CD4-positive, alpha-beta T cell treated with Interleukin-10 for 1 hour (primary cell): ENCODE measurements at places on chromosomes 2 and 18.

DNA sequence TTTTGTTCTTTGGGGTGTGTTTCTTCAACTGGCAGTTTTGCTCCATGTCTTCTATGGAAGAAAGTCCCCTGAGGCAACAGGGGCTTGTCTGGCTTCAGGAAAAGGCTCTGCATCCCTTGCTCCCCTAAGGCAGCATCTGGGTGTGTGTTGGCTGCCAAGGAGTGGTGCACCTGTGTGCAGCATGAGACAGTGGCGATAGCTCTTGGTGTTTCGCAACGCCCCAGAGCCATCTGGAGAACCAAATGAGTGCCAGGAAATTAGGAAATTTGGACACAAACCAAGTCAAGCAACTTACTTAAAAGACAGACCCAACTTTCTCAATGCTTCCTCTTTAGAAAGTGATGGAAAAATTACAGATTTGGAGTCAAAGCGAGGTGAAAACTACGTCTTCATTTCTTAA is 1044.4 kb upstream of the CNTNAP5 start:
- DNase-seq, result no peak

GRCh38 chr2:174663550-174663949 is 65.9 kb upstream of the WIPF1 start:
- no peak for DNase-seq

- DNase-seq, result no peak
Observed at GRCh38 chr2:145845923-145846322, 1326.0 kb upstream of the ZEB2 start.

DNA sequence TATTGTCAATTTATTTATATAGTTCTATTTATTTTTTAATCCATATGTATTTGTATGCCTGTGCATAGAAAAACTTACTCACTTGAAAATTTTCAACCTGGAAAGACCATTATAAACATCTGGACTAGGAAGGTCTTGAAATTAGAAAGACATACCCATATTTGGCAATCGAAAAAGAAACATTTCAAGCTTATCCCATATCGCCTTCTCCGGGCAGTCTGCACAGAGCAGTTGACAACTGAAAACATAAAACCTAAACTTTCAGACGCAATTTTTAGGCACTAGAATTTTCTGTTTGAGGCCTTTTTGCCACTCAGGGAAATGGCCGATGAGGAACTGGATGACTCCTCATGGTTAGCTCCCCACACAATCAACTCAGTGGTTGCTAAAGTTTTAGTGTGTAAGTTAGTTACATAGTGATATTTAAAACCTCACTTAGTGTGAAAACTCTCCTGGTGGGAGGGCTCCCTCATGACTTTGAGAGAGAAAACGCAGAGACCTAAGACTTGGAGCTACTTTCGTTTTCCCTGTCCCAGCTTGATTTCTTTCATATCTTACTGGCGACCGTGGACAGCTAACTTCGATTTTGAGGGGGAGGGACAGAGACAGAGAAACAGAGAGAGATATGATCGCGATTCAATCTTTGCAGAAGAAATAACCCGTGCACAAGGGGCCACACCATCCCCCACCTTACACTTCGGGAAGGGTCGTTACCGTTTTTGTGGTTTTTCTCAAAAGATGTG is 3.2 kb upstream of the HOXD12 start:
- no peak for DNase-seq

DNA sequence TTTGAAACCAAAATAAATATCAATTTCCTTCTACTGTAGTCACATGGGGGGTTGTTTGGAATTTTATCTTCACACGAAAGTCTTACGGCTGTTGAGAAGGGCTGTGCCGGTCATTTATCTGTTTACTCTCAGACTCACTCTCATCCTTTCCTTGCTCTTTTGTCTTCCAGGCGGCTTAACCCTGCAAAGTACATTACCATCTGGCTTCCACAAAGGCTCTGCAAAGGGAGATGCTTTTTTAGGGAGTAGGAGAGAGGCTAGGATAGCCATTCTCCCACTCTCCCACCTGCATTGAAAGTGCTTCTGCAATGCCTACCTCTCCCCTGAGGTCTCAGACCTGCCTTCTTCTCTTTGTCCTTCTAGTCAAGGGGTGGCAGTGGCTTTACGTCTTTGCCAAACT is 247.6 kb downstream of the MEIS1 start:
- no peak for DNase-seq

- DNase-seq, result no peak
Observed at GRCh38 chr2:162069267-162069903, 4.6 kb downstream of the DPP4 start.

DNA sequence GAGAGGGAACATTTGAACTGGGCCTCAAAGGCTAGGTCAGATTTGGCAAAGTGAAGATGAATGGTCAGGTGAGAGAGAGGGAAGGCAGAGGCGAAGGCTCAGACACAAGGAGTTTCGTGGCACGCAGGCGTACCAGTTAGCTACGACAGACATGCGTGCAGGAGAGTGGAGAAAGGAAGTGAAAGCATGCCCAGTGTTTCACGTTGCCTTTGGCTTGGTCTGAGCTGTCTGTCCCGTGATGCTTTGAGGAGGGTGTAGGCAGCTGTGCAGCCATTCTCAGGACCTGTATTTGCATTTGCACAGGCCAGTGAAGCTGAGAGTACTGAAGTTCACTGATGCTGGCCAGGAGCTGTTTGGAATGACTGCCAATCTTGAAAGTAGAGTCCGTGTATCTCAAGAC is 69.5 kb downstream of the HNRNPLL start:
- no peak for DNase-seq

DNA sequence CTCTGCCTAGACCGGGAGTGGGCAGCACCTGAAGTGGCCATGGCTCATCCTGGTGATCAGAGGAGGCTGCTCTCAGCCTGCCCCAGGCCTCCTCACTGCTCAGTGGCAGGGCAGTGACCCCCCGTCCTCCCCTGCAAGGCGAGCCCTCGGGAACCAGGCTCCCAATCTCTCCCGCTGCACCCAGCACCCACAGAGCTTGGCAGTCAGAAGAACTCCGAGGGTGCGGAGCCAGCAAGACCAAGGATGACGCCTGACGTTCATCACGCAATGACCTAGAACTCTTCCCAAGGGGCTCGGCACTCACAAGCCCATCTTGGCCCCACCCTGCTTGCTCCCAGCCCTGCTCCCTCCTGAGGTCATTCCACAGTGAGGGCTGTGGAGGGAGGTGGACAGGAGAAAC is 189.8 kb upstream of the SALL3 start:
- DNase-seq, result no peak

DNA sequence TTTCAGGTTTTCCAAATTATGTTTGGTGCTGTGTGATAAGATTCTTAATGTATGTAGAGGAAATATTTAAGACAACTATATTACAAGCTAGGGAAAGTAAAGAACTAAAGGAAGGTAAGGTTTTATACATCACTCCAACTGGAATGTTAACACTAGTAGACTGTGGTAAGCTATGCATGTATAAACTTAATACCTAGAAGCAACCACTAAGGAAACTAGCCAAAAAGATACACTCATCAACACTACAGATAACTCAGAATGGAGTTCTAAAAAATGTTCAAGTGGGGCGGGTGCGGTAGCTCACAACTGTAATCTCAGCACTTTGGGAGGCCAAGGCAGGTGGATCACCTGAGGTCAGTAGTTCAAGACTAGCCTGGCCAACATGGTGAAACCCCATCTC is 37.8 kb upstream of the MALL start:
- no peak for DNase-seq

DNA sequence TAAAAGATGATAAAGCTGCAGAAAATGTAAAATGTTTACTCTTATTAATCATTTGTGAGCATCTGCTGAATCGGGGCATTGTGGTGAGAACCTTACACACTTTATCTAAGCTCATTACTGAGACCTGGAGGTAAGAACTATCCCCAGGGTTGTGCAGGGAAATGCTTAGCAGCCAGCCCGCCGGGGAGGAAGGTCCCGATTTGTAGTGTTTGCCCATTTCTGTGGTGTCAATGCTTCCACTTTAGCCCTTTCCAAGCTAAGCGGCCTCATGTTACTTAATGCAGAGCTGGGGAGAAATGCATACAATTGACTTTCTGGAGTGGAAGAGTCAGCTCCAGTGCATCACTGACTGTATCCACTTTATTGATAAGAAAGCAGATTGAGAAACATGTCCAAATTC is 20.8 kb upstream of the KCNK3 start:
- DNase-seq, result no peak

- DNase-seq, result no peak
Observed at GRCh38 chr2:195538937-195539336, 118.1 kb upstream of the SLC39A10 start.

GRCh38 chr2:111897630-111897923 is 830 bp upstream of the MERTK start:
- DNase-seq, result no peak

- DNase-seq, result no peak
Observed at GRCh38 chr2:95048825-95049682, 23.5 kb downstream of the MAL start.

GRCh38 chr18:78207942-78208341 is 771.7 kb upstream of the SALL3 start:
- DNase-seq, result no peak

GRCh38 chr2:53609551-53609950 is 158.1 kb upstream of the CHAC2 start:
- no peak for DNase-seq
